ENCODE measurements at places on chromosomes 13 and 19. TPM values are rescaled to one million over a fixed set of nuclear protein-coding genes. Genes with fewer than 3 reads are reported as not detected.

The JAK3 gene
- total RNA-seq = 0.32 TPM

The DOHH gene
- total RNA-seq = 16.7 TPM

The ZNF486 gene
- total RNA-seq = not detected

The ELSPBP1 gene
- not detected for total RNA-seq

The RUBCNL gene
- total RNA-seq = 0.24 TPM

The NALCN gene
- 3.1 TPM for total RNA-seq

The ZNF546 gene
- 2.4 TPM for total RNA-seq

Data from A549 treated with dexamethasone at 1 μM for 4 hours (cell line).